ENCODE measurements at places on chromosomes 2 and 18.
A peak's percentile ranks its signal among the peaks of the same experiment; 100 is the strongest.

DNA sequence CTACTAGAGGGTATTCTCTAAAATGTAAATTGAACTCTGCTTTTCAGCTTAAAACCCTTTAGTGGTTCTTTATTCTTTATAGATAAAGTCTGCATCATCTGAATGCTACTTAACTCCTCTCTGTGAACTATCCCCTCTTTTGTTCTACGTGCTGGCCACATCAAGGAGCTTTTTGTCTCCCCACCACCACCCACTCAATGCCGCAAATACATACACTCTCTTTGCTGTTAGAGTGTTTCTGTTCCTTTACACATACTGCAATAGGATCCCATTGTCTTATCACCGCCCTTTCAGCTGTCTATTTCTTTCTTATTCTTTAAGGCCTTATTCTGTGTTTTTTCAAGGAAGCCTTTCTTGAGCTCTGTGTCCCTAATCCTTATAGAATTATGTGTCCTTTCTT is 83.3 kb downstream of the EML4 start:
- peak; percentile 9 for DNase-seq

- no peak for DNase-seq
Measured at GRCh38 chr2:10245661-10246060, 57.0 kb upstream of the HPCAL1 start.

DNA sequence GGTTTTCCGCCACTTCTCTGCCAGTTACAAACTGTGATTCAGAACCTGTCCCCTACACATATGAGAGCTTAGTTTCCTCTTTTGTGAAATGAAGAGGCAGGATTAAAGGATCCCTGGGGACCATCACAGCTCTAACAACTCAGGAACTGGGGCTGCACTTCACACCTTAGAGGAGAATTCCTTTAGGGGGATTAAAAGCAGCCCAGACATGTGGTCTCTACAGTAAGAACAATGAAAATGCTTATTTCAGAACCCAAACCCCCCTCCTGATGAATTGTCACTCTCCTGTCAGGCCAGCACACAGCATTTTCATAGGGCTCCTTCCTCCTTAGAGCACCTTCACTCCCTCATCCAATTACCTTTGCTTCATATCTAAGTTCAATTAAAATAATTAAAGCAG is 101.5 kb upstream of the NEDD4L start:
- DNase-seq, result no peak

DNA sequence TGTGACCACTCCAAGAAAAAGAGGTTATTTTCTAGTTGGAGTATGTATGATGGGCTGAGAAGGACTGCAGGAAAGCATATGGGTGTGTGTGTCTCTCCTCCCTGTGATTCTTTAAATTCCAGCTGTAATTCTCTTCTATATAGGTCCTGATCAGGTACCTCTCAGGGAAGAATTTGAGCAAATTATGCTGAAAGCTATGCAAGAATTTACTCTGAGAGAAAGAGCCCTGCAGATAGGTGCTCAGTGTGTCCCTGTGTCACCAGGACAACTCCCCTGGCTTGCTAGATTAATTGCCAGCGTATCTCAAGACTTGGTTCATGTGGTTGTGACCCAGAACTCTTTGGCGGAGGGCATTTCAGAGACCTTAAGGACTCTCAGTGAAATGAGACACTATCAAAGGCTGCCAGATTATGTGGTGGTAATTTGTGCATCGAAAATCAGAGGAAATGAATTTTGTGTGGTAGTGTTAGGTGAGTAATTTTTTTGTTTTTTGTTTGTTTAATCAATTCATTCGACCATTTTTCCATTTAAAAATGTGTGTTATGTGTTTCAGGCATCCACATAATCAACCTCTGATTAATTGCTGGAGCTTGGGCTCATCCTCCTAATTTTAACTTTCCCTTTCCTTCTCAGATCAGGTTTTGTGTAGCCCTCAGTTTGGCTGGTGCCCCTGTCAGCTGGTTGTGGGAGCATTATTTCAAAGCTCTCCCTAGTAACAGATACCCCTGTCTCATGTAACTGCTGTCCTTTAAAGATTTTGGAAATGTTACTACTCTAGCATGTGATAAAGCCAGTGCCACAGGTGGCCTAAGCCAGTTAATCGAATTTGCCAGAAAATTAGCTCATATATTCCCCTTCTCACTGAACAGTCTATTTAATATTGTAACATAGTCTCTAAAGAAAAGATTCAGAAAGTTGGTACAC is 150.9 kb downstream of the ESCO1 start:
- DNase-seq, result no peak

DNA sequence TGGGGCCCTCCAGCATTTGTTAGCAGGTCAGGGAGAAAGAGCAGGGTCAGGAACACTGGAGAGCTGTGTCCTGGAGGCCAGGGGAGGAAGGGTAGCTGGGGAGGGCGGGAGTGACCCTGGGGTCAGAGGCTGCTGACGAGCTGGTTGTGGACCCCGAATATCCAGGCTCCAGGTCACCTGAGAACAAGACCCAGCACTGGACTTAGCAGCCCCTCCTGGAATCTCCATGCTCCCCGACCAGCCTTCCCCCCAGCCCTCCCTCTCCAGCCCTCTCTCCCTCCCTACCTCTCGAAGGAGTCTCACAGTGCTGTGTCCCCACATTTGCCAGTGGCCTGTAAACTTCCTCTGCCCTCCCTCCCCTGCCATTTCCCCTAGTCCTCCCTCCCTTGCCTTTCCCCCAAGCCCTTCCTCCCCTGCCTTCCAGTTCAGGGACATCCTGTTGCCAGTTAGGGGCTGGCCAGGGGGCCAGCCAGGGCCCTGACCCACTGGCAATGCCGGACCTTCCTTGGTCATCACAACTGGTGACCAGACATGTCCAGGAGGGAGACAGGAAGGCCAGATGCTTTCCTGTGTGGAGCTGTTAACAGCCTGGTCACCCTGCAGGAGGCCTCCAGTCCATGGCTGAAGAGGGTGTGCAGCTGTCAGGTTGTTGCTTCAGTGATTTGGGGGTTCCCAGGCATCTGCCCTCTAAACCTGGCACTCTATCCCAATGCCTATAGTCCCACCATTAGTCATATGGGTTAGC is 50.0 kb upstream of the FAHD2A start:
- DNase-seq, result no peak

GRCh38 chr2:156380117-156380645 is 47.7 kb upstream of the NR4A2 start:
- DNase-seq, result no peak

DNA sequence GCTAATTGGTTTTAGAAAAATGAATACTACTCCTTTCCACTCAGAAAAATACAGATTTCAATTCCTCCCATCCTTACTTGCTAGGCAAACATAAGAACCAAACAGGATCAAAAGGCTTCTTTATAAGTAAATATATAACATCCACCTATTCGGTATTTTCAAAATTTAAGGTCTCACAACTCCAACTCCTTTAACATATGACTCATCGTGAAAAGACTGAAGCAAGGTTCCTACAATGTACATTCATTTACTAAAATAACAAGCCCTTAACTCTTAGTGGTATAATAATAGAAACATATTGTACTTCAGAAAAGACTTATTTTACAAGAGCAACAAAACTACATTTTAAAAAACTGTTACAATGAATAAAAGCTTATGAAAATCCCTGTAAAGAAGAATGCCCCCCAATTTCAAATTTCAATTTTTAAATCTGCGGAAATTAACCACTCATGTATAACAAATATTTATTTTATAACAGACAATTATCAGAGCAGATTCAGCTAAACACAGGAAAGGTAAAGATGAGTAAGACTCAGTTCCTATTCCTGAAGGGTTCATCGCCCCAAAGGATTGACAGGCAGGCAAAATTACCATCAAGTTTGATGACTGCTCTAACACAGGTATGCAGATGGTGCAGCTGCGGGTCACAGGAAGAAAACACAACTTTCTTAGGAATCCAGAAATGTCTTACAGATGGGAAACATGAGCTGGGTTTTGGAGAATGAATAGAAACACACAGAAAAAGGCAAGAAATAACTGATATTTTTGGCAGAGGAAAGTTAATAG is 96.4 kb downstream of the COBLL1 start:
- no peak for DNase-seq

- DNase-seq, result no peak
Measured at GRCh38 chr18:35289293-35289692, 736 bp downstream of the ZSCAN30 start.

- DNase-seq, result no peak
Measured at GRCh38 chr2:95384854-95385569, 17.5 kb upstream of the FAHD2A start.

- no peak for DNase-seq
Measured at GRCh38 chr2:67896476-67896875, 166.3 kb downstream of the C1D start.

GRCh38 chr2:112793449-112793978 is 9.2 kb upstream of the IL1A start:
- no peak for DNase-seq

DNA sequence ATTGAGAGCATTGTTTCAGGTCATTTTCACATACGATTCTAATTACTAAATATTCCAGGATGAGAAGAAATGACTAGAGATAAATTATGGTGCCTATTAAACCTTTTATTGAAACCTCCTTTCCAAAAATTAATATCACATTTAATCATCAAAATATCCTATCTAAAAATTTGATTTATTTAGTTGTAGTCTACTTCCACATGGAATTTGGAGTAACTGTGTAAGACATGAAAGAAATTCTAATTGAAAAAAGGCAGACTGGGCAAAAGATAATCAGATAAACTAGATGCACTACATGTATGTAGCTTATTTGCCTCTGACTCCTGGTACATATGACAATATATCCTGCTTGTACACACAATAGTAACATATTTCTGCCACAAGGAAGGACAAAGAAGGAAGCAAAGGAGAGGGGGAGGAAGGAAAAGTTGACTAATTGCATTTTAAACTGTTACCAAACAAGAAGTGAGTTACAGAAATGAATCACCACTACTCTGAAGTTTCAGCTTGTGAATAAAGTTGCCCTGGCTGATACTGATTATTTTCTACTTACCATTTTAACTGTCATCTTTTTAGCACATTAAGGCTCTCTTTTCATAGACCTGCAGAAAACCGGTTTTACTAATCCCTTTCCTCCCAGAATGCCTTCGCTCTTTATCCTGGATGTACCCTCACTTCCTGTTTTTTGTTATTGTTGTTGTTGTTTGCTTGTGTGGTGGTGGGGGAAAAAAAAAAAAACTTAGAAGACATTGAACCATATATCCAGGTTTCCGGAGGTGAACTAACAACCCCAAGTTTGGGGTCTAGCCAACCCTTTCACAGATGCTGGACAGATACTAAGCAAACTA is 28.4 kb downstream of the NRXN1 start:
- no peak for DNase-seq

DNA sequence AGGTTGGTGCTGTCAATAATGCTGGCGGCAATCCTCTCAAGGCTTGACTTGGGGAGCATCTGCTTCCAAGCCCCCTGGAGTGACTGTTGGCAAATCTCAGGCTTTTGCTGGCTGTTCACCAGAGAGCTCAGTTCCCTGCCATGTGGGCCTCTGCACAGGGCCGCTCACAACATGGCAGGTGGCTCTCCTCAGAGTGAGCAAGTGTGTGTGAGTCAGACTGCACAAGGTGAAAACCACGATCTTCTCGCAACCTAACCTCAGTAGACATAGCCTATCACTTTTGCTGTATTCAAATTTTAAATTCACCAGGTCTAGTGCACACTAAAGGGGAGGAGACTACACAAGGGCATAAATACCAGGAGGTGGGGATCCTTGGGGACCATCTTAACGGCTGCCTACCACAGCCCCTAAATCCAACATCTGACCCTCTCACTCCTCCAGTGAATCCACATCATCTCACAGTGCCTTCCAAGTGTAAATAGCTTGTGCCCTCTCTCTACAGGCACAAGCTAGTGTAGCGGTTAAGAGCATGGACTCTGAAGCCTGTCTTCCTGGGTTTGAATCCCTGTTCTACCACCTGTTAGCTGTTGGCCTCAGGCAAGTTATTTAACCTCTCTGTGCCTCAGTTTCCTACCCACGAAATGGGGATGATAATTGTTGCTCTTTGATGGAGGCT is 187.7 kb upstream of the CXCR4 start:
- DNase-seq, result no peak

GRCh38 chr2:200515155-200515554 is 5.3 kb upstream of the KCTD18 start:
- DNase-seq, result no peak

DNA sequence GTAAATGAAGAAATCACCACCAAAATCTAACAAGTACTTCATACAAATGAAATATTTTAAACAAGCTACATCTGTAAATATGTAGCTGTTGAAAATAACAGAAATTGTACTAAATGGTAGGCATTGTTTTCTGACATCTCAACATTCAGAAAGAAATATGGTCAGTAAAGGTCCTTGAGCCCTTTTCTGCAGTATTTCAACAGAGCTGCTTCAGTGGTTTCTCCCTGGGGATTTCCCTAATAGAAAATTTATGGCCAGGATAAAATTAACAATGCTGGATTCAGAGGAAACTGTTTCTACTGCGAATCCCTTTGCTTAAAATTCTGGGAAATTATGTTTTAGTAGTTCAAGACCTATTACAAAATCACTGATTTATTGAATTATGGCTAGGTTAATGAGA is 256.6 kb downstream of the PIEZO2 start:
- DNase-seq, result no peak

DNA sequence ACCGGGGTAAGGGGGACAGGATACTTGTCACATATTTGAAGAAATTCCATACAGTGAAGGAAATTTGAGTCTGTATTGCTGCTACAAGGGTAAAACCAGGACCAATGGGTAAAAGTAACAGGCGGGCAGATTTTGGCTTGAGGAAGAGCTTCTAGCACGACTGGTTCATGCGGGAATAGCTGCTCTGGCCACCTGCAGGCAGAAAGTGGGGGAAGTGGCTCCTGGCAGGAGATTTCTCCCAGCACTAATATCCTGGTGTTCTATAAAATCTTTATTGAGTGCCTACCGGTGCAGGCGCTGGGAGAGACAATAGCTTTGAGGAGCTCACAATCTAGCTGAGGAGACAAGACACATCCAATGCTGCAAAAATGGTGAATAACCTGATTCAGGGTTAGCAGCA is 198.5 kb downstream of the LOXHD1 start:
- DNase-seq, result no peak

GRCh38 chr2:8319219-8319618 is 362.6 kb upstream of the ID2 start:
- no peak for DNase-seq

Measured in neural crest cell (in vitro differentiated cells).